ENCODE measurements at places on chromosomes 11 and 22.

DNA sequence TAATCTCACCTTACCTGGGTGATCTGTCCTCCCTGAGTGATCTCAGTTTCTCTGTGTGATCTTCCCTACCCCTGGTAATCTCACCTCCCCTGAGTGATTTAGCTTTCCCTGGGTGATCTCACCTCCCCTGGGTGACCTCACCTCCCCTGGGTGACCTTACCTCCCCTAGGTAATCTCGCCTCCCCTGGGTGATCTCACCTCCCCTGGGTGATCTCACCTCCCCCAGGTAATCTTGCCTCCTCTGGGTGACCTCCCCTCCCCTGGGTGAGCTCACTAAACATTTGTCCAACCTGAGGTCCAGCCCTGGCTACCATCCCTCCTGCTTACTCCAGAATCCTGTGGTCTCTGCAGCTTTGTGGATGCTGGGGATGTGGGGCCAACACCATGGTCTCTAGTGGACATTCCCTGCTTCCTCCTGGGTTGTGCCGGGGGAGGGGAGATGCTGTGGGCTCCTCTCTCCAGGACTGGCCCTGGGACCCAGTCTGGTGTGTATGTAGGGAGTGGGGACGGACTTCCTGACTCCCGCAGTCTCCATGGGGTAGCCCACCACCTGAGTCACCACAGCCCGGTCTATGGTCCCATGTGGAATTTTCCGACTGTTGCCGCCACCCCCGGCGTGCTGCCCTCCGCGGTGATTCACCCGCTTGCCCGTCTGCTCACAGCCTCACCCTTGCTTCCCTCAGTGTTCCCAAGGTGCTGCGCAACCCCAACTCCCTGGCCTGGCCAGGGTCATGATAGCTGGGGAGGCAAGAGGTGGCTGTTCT is 9.9 kb downstream of the LSP1 start:
- DNase-seq = peak; percentile 30

GRCh38 chr22:45589556-45589955 is 82.1 kb upstream of the ATXN10 start:
- no peak for DNase-seq

DNA sequence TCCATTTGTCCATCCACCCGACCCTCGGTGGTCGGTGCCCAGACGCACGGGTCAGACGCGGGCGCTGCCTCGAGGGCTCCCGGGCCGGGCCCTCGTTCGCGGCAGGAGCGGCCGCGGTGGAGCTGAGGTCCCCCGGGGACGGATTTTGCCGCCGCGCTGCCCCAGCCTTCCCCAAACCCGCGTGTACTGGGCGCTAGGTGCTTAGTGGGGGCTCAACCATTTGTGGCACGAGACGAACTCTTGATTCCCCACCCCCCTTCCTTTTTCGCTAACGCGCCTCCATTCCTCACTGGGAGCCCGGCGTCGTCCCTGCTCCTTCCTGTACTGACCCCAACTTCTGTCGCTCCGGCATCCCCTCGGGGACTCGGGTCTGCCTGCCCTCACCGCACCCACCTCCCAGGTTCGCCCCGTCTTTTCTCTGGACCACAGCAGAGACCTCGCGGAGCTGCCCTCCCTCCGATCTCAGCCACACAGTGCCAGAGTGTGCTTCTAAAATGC is 789 bp upstream of the CBX7 start:
- no peak for DNase-seq

GRCh38 chr11:69373251-69373635 is 79.3 kb downstream of the MYEOV start:
- DNase-seq = no peak

DNA sequence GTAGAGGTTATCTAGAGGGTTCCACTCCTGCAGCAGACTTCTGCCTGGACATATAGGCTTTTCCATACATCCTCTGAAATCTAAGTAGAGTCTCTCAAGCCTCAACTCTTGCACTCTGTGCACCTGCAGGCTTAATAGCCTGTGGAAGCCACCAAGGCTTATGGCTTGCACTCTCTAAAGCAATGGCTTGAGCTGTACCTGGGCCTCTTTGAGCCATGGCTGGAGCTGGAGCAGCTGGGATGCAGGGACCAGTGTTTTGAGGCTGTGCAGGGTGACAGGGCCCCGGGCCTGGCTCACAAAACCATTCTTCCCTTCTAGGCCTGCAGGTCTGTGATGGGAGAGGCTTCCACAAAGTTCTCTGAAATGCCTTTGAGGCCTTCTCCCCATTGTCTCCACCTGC is 2.9 kb upstream of the NXPE4 start:
- DNase-seq = no peak

DNA sequence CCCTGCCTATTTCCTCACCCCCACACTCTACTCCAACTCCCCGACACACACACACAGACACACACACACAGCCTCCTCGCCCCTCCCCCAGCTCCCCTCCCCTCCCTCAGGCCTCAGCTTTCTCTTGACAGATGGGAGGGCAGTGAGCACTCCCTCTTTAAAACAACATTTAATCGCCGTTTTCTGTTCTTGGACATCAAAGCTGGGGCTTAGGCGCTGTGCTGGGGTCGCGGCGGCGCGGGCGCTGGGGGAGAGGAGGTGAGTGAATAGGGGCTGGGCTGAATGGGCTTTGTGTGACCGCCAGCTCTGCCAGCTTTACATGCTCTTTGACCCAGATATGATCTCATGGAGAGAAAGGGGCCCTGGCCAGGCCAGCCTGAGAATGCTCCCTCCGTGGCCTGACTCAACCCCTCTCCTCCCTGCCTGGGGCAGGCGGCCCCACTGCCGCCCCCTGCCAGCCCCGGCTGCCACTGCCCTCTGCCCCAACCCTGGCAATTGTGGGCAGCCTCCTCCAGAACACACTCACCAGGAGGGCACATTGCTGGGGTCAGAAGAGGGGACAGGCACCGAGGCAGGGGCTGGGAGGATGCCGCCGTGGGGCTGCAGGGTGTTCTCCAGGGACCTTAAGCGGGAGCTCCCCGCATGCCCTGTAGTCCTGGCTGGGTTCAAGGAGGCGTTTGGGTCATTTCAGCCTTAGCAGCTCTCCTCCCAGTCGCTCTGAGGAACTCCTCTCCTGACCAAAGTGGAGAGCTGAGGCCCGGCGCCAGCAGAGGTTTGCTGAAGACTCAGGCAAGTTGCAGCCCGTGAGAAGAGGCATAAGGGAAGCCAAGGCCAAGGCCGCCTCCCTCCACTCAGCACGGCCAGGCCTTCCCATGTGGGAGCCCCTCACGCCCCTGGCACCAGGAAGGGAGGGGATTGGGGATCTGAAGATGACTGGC is 38.3 kb upstream of the NNMT start:
- DNase-seq = no peak

- no peak for DNase-seq
Observed at GRCh38 chr11:117022526-117022925, 75.7 kb downstream of the SIK3 start.

- no peak for DNase-seq
Observed at GRCh38 chr11:94418123-94418765, 17.0 kb upstream of the GPR83 start.

GRCh38 chr22:20751185-20751851 is 22.6 kb upstream of the SERPIND1 start:
- DNase-seq = no peak

DNA sequence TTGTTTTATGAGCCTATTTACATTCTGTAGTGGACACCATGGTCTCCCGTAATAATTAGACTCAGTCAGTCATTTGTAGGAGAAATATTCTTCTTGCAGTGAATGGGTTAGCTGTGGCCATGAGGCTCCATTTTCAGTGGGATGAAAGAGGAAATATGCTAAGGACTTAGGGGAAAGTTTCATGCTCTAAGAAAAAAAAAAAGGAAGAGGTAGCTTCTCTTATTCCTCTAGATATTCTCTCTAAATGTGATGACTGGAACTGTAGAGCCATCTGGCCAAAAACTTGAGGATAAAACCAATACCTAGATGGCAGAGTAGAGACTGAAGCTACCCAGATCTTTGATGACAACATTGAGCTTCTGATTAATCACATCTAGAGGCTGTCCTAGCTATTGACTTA is 75.8 kb upstream of the SESN3 start:
- DNase-seq = no peak

DNA sequence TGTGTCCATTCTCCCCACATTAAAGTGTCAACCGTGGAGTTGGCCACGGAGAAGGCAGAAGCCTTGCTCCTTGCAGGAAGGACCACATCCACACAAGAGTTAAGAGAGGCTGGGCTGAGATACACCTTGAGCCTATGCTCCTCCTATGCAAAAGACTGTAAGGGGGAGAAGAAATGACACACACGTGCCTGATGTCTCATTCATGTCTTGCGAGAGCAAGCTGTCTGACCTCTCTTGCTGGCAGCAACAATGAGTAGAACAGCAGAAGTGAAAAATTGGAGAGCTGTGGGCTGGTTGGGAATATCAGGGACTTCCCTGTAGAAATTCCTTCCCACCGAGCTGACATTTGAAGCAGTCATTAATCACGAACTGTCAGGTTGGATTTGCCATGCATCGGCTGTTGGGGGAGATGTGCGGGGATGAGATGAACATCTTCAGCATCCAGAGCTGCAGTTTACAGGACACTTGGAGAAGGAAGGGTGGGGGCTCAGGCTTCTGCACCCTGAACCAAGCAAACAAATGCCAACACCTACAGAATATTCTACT is 139.3 kb downstream of the MYO18B start:
- DNase-seq = no peak

GRCh38 chr11:18768472-18768901 is 23.1 kb downstream of the PTPN5 start:
- DNase-seq = no peak

DNA sequence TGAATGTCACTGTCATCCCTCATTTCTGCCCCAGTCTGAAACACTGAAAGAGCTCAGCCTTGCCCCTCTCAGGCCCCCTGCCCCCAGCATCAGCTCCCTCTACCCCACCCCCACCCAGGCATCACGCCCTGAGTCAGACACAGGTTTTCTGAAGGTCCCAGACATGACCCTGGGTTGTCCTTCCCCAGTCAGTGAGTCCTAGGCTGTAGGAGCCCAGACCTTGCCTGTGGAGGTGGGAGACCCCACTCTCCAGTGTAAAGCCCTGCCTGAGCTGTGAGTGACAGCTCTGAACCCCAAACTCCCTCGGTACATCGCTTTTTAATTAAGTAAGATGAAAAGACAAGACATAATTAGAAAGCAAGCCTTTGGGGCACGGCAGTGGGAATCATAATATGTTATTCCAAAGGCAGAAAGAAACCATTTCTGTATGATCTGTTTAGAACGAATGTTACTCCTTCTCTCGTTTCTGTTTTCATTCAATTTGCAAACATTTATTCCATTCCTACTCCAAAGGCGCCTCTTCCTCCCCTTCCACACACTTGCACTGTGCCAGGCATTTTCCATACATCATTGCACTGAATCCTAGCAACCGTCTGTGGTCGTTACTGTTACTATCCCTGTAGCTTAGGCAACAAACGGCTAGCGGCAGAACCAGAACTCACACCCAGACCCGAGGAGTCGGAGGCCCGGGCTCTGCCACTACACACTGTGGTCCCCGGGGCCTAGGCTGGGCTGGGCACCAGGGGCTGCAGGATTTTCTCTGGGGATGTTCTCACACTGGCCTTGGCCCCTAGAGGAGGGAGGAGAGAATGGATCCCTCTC is 63.4 kb downstream of the CD6 start:
- no peak for DNase-seq

GRCh38 chr11:80077113-80077512 is 636.3 kb upstream of the TENM4 start:
- no peak for DNase-seq

- DNase-seq = peak; percentile 65
Observed at GRCh38 chr11:47393163-47394049, 15.0 kb upstream of the SLC39A13 start.

- DNase-seq = peak; percentile 76
Observed at GRCh38 chr11:122036018-122036417, 80.0 kb downstream of the BLID start.

GRCh38 chr11:75351541-75351790 is at the start of gene ARRB1:
Gene ARRB1, minus strand, starts transcription at chr11:75351661. Its CDS starts 54 bp downstream, at chr11:75351607.
- DNase-seq = no peak

DNA sequence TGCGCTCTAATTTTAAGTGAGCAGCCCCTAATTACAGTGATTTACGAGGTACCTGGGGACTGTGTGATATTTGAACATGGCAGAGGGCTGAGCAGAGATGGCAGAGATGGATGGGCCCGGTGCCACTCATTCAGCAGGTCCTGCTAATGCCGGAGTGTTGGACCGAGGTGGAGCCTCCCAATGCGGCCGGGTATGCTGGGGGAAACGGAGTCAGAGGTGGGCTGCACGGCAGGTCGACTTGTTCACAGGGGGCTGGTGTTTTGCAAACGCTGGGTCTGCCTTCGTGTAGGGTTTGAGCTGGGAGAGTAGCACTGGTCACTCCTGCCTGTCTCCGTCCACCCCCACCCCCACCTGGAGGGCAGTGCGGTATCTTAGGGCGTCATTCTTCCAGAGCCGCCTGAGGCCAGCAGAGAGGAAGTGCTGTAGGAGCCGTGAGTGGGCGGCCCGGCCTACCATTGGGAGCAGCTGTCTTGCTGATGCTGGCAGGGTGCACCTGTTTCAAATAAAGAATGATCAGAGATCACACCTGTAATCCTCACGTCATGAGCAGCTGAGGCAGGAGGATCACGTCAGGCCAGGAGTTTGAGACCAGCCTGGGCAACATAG is 122.6 kb downstream of the IGLL1 start:
- no peak for DNase-seq

- DNase-seq = no peak
Observed at GRCh38 chr22:30357236-30357570, 396 bp downstream of the CCDC157 start.

GRCh38 chr11:32366666-32367065 is 68.7 kb downstream of the WT1 start:
- DNase-seq = peak; percentile 12

GRCh38 chr22:32697331-32697995 is 104.0 kb upstream of the TIMP3 start:
- DNase-seq = no peak

DNA sequence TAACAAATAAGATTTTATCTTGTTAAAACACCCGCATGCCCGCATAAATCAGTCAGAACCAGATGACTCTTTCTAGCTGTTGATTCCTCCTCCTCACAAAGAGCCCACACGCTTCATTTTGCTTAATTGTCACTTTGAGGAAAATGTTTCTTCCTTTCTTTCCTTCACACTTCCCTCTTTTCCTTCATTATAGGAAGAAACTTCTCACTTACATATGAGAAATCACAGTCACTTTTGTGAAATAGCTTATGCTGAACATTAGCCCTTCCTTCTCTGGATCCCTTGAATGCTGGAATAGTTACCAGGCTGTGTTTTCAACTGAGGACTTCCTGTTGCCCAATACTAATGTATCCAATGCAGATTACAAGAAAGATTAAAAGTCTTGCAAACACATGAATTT is 5.8 kb downstream of the MS4A6E start:
- no peak for DNase-seq

DNA sequence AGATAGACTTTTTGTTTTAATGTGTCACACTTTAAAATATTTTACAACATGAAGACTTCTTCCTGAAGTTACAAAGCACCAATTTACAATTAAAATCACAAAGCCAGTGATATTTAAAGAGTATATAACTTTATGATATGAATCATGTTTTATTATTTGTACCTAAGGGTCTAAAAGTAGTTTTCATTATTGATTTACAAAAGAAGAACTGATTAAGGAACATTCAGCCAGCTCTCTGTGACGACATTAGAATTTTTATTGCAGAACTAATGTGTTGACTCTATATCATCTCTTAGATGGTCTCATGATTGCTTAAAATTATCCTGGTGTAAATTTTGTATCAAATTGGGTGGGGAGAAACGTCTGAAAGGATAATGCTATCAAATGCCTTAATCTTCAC is 82.8 kb upstream of the ALKBH3 start:
- DNase-seq = no peak

Measured in EH (cell line).